ENCODE measurements at places on chromosomes 2 and 18.

GRCh38 chr18:38007676-38008330 lies 442.2 kb upstream of the CELF4 start:
- no peak for DNase-seq
- H3K4me1 ChIP-seq = peaks cover 4% of the 10 kb centered on the region
- H3K36me3 ChIP-seq = no peaks in the 10 kb centered on the region

GRCh38 chr2:112085916-112086669 lies 31.0 kb downstream of the TMEM87B start:
- no peak overlapping the region for H3K4me3 ChIP-seq
- DNase-seq = no peak
- no peaks in the 10 kb centered on the region for H3K27me3 ChIP-seq
- H3K27ac ChIP-seq = peak overlapping the region; percentile 25
- peaks cover 52% of the 10 kb centered on the region for H3K36me3 ChIP-seq

DNA sequence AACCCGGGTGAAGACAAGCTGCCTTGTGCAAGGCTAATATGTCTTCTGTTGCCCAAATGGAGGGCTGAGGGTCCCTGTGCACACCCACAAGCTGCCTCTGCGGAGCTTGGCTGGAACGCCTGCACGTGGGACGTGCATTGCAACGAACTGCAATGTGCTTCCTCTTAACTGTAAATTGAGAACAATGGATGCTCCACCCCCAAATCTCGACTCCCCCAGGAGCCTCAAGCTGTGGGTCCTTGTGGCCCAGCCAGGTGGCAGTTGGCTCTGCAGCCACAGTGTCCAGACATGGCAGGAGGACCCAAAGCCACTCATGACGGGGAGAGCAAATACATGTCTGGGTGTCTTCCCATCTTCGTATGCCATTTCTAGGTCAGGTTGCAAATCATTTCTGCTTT lies 90.1 kb downstream of the TWIST2 start:
- no peak overlapping the region for H3K4me3 ChIP-seq
- H3K36me3 ChIP-seq = no peaks in the 10 kb centered on the region
- no peak for DNase-seq

GRCh38 chr2:96913398-96914202 lies 43.7 kb upstream of the SEMA4C start:
- no peaks in the 10 kb centered on the region for H3K36me3 ChIP-seq
- no peak overlapping the region for H3K27ac ChIP-seq
- DNase-seq = no peak
- H3K4me3 ChIP-seq = no peak overlapping the region
- H3K27me3 ChIP-seq = peaks cover 37% of the 10 kb centered on the region

GRCh38 chr2:121251497-121251896 lies 33.5 kb downstream of the TFCP2L1 start:
- H3K4me3 ChIP-seq = no peak overlapping the region
- no peaks in the 10 kb centered on the region for H3K4me1 ChIP-seq
- no peak for DNase-seq
- H3K36me3 ChIP-seq = no peaks in the 10 kb centered on the region

DNA sequence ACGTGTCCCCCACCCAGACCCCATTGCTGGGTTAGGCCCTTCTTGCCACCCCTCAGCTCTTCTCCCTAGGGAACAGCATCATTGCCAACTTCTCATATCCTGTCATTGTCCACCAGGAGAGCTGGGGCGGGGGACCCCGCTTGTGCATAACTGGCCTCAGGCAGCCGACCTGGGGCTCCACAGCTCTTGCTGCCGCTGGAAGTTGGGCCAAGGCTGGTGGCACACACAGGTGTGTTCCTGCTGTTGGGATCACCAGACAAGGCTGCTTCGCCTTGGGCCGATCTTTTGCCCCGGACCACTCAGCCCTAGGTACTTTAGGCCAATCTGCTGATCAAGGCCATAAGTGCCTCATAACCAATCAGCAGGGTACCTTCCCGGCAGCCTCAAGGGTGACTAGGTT lies 28.6 kb downstream of the TPRKB start:
- no peak overlapping the region for H3K4me3 ChIP-seq
- DNase-seq = no peak
- peaks cover 31% of the 10 kb centered on the region for H3K27me3 ChIP-seq
- H3K36me3 ChIP-seq = no peaks in the 10 kb centered on the region
- H3K27ac ChIP-seq = no peak overlapping the region

DNA sequence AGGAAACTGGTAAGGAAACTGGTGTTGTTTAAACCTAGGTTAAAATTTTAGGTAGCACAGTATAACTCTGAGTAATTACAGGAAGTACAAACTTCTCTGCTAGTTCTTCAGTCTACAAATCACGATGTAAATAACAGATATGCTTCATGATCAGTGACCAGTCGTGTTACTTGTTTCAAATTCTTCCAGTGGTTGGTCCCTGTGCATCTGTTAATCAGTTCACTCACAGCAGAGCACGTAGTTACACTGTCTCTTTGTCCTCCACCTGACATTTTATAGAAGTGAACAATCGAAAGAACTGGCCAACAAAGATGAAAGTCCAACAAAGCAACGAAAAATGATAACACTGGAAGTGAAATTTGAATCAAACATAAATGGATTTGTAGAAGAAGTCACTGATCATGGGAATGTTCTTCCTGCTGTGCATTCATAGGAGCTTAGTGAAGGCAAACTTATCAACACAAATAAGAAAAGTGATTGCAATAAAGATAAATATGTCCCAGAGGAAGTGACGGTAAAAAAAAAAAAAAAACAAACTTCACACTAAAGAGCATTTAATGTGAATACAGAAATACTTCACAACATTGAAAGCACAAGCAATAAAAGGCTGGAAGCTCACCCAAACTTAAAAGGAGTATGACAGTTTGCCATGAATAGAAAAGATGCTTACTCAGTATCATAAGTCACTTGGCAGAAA lies 7.0 kb downstream of the EIF2AK2 start:
- no peak for DNase-seq
- peaks cover 36% of the 10 kb centered on the region for H3K36me3 ChIP-seq
- no peaks in the 10 kb centered on the region for H3K27me3 ChIP-seq

GRCh38 chr2:38344813-38345212 lies 32.3 kb downstream of the ATL2 start:
- DNase-seq = no peak
- H3K4me1 ChIP-seq = no peaks in the 10 kb centered on the region
- no peak overlapping the region for H3K4me3 ChIP-seq
- no peaks in the 10 kb centered on the region for H3K27me3 ChIP-seq
- H3K27ac ChIP-seq = no peak overlapping the region
- H3K36me3 ChIP-seq = peaks cover 21% of the 10 kb centered on the region

DNA sequence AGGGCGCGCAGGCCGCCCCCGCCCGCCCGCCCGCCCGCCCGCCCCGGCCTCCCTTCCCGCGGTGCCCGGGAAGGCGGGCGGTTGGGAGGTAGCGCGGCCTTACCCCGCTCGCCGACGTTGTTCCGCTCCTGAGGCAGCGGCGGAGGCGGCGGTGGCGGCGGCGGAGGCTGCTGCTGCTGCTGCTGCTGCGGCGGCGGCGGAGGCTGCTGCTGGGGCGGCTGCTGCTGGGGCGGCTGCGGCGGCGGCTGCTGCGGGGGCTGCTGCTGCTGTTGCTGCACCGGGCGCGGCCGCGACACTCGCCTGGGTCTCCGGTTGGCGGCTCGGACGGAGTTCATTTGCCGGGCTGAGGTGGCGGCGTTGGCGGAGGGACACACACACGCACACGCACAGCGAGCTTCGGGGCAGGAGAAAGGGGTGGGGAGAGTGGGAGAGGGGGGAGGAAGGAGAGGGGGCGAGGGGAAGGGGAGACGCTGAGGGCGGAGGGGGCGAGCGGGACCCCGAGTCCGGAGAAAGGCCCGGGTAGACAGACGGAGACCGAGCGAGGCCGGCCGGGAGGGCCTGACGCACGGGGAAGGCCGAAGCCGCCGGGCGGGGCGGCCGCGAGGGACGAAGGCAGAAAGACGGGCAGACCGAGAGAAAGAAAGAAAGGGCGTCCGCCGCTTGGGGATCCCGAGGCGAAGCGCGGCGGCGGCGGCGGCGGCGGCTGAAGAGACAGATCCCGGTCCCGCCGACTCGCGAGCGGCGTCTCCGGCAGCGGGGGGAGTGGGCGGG lies 727 bp downstream of the FBXO11 start:
- peak; percentile 44 for DNase-seq
- H3K4me1 ChIP-seq = peaks cover 27% of the 10 kb centered on the region
- no peaks in the 10 kb centered on the region for H3K27me3 ChIP-seq
- H3K4me3 ChIP-seq = peak overlapping the region; percentile 80
- peaks cover 1% of the 10 kb centered on the region for H3K36me3 ChIP-seq

GRCh38 chr2:209688385-209688784 lies 83.2 kb upstream of the UNC80 start:
- H3K4me1 ChIP-seq = peaks cover 2% of the 10 kb centered on the region
- H3K4me3 ChIP-seq = no peak overlapping the region
- no peaks in the 10 kb centered on the region for H3K36me3 ChIP-seq
- H3K27ac ChIP-seq = no peak overlapping the region

DNA sequence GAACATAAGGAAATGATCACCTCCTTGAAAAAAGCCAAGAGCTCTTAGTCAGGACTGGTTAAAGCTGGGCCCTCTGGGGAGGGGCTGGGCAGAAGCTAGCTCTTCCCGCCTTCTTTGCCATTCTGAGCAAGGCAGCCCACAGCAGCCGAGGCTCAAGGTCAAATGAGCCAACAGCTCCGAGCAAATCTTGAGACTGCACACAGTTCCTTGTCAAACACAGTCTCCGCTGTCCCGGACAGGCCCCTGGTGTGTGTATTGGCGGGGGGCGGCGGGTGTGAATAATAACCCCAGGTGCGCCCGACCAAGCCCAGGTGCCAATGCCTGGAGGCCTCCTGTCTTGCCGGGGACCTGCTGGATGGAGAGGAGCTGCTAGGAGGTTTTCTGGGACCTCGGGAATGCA lies 46.4 kb upstream of the ACAA2 start:
- H3K4me1 ChIP-seq = peaks cover 17% of the 10 kb centered on the region
- H3K4me3 ChIP-seq = no peak overlapping the region
- H3K27ac ChIP-seq = no peak overlapping the region
- no peaks in the 10 kb centered on the region for H3K27me3 ChIP-seq

GRCh38 chr2:105977212-105977611 lies 216.9 kb downstream of the UXS1 start:
- peak overlapping the region; percentile 73 for H3K27ac ChIP-seq
- no peak for DNase-seq
- peaks cover 16% of the 10 kb centered on the region for H3K27me3 ChIP-seq
- no peaks in the 10 kb centered on the region for H3K4me1 ChIP-seq
- no peak overlapping the region for H3K4me3 ChIP-seq
- peaks cover 3% of the 10 kb centered on the region for H3K36me3 ChIP-seq

Data from progenitor cell of endocrine pancreas (in vitro differentiated cells).